ENCODE measurements at places on chromosomes 13 and 19. TPM values are rescaled to one million over a fixed set of nuclear protein-coding genes. Genes with fewer than 3 reads are reported as not detected.

The ZNF573 gene
- total RNA-seq = 7.9 TPM

The ZNF208 gene
- 1.4 TPM for total RNA-seq

The OVOL3 gene
- total RNA-seq = not detected

The LMTK3 gene
- 3.6 TPM for total RNA-seq

The PLVAP gene
- not detected for total RNA-seq

The SHISA7 gene
- total RNA-seq = not detected

The PPP2R1A gene
- total RNA-seq = 218 TPM

The MYO9B gene
- total RNA-seq = 20.2 TPM

The ATP4A gene
- not detected for total RNA-seq

The RASL11A gene
- 2.1 TPM for total RNA-seq

The CLDN10 gene
- not detected for total RNA-seq

The POSTN gene
- total RNA-seq = 1.0 TPM

The SSC5D gene
- total RNA-seq = 0.36 TPM

The IGSF23 gene
- total RNA-seq = not detected

The NRTN gene
- total RNA-seq = 0.68 TPM

The CCDC169 gene
- total RNA-seq = 2.4 TPM

The SOX1 gene
- total RNA-seq = not detected

The CFD gene
- total RNA-seq = 6.4 TPM

The ZNF582 gene
- 2.4 TPM for total RNA-seq

The ZNF563 gene
- 3.8 TPM for total RNA-seq

The ERFL gene
- total RNA-seq = 0.14 TPM

The LRRC4B gene
- total RNA-seq = not detected

The GJB6 gene
- total RNA-seq = 20.2 TPM

The CRLF1 gene
- not detected for total RNA-seq

The ZNF414 gene
- total RNA-seq = 5.3 TPM

The CFAP97D2 gene
- total RNA-seq = not detected

The ITM2B gene
- 80.0 TPM for total RNA-seq

Data from nasal cavity respiratory epithelium epithelial cell of viscerocranial mucosa (primary cell).